ENCODE measurements at places on chromosomes 3 and 15.

GRCh38 chr3:136954980-136955780 lies 2.6 kb upstream of the IL20RB start:
- no peak for DNase-seq

DNA sequence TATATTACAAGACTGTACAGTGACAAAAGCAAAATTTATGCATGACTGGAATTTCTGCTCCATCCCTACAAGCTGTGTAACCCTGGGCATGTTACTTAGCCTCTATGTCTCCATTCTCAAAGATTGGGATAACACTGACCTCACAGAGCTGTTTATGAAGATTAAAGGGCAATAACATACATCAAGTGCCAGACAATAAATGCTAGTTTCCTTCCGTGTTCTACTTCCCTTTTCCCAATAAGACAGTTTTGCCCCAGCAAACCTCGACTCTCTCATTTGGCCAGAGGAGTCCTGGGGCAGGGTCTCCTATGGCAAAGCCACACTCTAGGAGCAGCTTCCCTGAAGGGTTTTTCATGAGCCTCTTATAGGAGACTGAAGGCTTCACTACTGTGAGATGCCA lies 7.5 kb downstream of the HEXA start:
- no peak for DNase-seq

GRCh38 chr3:64856106-64856505 lies 168.3 kb upstream of the ADAMTS9 start:
- no peak for DNase-seq

DNA sequence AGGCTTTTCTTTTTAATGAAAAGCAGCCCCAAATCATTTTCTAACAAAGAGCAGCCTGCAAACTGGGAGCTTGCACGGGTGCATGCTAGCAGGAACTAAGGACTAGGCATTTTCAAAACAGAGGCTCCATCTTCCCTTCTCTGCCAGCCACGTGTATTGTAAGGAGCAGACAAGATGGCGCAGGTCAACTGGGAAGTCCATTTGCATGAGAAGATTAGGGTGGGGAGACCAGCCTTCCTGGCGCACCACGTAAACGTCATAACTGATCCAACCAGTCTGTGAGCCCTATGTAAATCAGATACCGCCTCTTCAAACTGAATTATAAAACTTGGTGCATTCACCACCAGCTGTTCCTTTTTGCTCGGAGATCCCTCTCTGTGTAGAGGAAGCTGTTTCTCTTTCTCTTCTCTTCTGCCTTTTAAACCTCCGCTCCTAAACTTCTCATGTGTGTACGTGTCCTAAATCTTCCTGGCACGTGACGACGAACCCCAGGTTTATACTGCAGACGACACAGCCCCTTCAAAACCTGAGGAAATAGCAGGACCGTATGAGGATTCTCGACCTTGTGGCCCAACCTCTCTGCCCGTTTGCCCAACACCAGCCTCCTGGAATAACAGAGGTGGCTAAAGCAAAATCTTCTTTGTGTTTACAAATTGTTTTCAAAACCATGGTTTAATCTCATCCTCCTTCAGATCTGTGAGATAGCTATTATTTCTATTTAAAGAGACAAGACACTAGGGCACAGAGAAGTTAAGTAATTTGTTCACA lies 26.4 kb upstream of the SLC30A4 start:
- DNase-seq, result no peak

DNA sequence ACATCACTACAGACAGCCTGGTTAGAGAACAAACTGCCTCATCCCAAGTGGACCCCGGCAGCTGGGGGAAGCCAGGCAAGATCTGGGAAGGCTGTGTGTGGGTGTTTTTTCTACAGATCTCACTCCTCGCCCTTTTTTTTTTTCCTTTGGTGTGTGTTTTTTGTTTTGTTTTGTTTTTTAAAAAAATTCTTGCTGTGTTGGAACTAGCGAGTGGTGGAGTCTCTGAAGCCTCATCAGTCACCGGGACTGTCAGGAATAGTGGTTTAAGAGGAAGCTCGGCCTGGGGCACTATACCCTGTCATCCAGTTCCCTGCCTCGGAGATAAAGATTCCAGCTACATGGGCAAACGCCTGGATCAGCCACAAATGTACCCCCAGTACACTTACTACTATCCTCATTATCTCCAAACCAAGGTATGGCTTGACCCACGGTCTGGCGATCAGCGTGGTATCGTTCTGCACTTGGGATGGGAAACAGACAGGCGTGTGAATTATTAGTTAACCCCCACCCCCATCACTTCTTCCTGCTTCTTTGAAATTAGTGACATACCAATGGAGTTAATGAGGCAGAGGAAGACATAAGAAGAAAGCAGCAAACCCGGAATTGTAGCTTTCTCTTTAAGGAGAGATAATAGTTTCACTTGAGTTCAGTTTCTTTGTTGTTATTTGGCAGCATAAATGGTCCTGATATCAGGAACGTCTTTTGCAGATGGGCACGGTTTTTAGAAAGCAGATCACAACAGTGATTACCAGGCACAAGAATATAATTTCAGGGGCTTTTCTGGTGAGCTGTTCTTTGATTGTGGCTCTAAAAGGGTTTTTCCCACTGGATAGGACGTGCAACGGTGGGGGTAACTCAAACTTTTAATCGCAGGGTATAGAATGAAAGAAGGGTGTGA lies 722 bp downstream of the RBMS3 start:
- no peak for DNase-seq

GRCh38 chr15:32656496-32656895 lies 15.0 kb downstream of the SCG5 start:
- DNase-seq, result no peak
